ENCODE measurements at places on chromosomes 3 and 15.

DNA sequence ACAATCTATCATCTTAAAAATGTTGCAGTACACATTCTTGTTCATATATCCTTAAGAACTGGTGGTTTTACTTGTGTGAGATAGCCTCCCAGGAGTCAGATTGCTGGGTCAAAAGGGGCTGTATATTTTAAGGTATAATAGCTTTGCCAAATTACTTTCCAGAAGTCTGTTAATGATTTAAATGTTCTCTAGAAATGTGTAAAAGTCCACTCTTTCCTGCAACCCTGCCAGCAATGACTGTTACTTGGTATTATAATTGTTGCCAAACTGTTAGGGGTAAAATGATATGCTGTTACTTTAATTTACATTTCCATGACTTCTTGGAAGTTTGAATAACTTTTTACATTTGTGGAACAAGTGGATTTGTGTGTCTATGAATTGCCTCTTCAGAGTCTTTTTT, 170.8 kb downstream of the SLC9A9 start:
- no peak for DNase-seq

GRCh38 chr15:68040144-68040543, 14.0 kb upstream of the PIAS1 start:
- no peak for DNase-seq

DNA sequence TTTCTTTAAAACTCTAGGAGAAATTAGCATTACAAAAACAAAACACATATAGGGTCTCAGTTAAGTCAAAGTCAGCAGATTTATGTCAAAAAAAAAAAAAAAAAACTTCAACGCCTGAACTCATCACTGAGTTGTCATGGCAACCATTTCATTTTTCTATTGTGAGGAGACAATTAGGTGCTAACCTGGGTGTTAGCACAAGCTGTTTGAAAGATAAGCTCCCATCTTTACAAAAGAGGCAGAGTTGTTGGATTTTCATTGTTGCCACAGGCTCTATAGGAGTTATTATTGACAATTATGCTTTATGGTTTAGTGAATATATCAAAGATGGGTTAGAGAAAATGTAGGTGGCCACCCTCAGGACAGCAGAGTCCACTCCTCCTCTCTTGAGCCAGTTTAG, 806.9 kb downstream of the GRM7 start:
- no peak for DNase-seq

GRCh38 chr15:67603063-67603462, 60.6 kb downstream of the MAP2K5 start:
- no peak for DNase-seq

DNA sequence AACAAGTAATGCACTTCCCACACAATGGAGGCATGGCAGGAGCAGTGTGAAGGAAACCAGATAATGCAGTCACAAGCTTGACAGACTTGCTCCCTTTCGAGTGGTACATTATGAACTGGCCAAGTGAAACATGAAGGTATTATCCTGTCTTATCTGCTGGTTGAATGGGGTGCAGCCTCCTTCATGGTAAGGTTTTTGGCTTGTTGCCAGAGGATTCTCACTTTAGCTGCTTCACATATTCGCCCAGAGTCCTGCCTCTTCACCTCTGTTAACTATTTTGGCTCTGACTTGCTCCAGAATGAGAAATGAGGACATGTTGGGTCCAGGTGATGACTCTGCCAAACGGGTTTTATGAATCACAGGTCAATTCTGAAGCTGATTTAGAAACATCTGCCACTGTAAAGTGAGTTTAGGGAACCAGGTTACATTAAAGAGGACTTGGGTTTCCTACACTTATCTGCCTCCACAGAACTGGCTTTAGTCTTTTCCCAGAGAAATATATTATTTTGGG, 19.5 kb upstream of the CCDC39 start:
- no peak for DNase-seq

DNA sequence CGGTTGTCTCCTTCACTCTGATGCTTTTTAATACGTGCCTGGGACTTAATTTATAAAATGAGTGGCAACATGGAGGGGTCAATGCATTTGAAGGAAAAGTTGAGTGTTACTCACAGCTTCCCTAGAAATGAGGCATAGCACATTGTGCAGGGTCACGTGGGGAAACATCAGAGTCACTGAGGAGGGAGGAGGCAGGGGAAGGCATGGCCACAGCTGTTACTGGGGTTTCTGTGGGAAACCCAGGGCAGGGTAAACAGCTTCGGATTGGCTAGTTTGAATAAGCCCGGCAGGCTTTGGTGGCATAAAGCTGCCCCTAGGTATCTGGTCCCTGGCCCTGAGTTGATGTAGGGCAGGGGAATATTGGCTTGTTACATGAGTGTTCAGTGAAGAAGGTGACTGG, 98.9 kb upstream of the ST8SIA2 start:
- no peak for DNase-seq

DNA sequence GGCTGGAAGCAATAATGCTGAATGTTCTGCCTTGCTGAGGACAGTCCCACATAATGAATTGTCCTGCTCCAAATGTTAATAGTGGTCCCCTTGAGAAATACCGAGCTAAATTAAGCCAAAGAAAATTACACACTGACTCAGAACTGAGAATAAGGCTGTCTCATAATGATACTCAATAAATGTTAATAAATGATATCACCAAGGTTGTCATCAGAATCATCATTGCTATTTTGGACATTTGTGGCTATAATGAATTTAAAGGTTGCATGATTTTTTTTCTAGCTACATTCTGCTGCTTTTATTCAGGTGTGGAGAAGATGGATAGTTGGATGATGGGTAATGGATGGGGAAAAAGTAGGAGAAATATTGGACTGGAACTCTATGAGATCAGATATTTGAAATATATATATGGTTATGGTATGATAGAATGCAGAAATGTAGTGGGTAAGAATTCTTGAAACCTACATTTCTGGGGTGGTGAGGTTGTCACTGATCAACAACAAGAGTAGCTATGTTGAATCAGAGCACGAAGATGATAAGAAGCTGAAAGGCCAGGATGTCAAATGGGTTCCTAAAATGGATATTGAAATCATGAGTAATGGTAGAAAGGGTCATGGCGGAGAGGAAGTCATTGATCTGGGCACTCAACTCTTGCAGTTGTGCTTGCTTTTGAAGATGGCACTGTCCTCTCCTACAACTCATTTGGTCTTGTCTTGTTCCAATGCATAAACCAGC, 12.8 kb downstream of the CHST2 start:
- no peak for DNase-seq

DNA sequence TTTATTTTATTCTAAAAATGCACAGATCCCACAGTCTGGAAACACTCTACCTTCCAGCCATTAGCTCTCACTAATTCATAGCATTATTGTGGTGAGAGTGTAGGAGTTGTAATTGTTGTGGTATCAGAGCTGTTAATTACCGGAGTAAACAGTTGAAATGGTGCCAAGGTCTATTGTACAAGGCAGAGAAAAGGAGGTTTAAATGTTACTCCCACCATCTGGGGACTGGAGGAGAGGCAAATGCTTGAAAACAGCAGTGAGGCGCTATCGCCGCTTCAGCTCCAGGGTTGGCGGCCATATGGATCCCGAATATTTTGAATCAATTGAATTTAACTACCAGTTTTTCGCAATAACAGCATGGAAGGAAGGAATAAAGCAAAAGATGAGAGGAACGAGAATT, 113.1 kb upstream of the C15orf61 start:
- no peak for DNase-seq

- DNase-seq = peak; percentile 67
Measured at GRCh38 chr15:25900901-25901300, 37.8 kb upstream of the ATP10A start.

GRCh38 chr15:85073556-85074194, 92.0 kb downstream of the PDE8A start:
- DNase-seq = peak; percentile 5

GRCh38 chr3:48157950-48158376, 30.3 kb downstream of the CDC25A start:
- peak; percentile 66 for DNase-seq

- no peak for DNase-seq
Measured at GRCh38 chr3:23913873-23914743, 2.7 kb downstream of the NKIRAS1 start.

GRCh38 chr15:37008205-37008604, 92.1 kb downstream of the MEIS2 start:
- DNase-seq = no peak

- no peak for DNase-seq
Measured at GRCh38 chr3:11991751-11992150, 12.4 kb upstream of the SYN2 start.

DNA sequence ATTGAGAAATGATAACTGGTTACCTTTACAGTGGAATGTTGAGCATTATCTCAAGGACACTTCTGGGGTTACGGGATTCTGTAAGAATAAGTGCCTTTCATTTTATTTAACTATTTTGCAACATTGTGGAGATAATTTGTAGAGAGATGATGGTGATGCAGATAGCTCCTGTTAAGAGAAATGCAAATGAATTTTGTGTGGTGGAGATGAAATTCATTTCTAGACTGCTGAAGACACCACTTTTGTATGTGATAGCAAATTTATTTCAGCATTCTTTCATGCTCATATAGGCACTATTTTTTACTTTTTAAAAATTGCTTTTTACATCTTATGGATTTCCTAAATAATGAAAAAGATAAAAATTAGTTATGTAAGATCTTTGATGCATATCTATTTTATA, 463.3 kb upstream of the CBLB start:
- DNase-seq = no peak

DNA sequence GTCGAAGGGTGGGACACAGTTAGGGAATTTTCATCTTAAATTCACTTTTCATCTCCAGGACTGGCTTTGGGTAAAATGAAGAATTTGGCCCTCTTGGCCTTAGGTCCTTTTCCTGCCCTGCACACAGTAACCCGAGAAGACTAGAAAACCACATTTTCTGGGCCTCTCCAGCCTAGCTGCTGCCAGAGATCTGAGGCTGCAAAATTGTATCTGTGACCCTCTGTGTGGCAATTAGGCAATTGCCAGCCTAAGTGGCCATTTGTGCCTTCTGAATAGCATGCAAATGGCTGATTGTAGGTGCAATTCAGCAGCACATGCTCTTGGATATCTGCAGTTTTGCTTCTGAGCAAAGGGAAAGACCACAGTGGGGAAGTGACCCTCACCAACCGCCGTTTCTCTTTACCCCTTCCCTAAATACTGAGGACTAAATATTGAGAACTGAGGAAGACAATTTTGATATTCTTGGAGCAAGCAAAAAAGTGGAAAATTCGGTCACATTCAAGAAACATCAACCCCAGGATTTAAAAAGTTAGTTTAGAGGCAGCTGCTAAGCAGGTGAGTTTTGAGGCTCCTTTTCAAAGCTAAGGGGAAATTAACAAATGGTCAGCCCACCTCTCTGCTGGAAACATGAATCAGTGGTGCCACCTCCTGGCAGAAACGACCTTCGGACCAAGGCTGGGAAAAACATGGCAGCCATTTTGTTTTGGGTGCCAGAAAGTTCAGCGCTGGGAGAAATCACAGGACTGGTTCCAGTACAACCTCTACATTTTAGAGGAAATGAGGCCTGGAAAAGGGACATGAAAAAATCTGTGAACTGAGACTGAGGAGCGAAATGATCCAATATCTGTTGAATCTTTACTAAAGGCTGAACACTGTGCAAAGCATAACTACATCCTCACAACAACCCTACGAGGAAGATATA, 56.6 kb upstream of the PRTG start:
- DNase-seq = no peak

GRCh38 chr3:190701096-190701532, 161.4 kb downstream of the GMNC start:
- peak; percentile 51 for DNase-seq
